Hematopoietic multipotent progenitor cell treated with erythropoietin and hydrocortisone succinate and interleukin-3 and kit ligand, for 4 days (in vitro differentiated cells): ENCODE measurements at places on chromosomes 7 and 10.

DNA sequence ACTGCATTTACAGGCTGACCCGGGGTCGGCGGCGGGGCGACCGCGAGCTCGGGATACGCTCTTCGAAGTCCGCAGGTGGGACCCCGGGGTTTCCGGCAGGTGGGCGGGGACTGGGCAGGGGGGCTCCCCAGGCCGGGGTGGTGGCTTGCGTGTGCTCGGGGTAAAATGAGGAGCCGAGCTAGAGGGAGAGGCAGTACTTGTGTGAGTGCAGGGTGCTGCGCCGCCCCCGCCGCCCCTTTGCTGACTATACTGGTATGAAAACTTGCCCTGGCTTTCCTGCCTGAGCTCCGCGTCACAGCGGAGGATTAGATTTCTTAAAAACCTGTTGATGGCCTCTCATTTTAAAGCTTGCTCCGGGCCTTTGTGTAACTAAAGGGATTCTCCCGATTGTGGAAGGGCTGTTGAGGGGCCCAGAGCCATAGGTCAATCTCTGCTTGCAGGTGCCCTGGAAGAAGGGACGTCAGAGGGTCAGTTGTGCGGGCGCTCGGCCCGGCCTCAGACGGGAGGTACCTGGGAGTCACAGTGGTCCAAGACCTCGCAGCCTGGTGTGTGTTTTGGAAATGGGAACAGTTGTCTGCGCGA lies 488 bp downstream of the ARMC10 start:
- DNase-seq, result peak; percentile 72

GRCh38 chr10:124918906-124919305 lies 23.0 kb upstream of the ZRANB1 start:
- DNase-seq, result no peak

- no peak for DNase-seq
Measured at GRCh38 chr7:48087349-48087748, 1.7 kb upstream of the UPP1 start.

GRCh38 chr10:59907918-59908807 lies 1.8 kb upstream of the CCDC6 start:
- DNase-seq, result peak; percentile 95

- DNase-seq, result no peak
Measured at GRCh38 chr7:73625276-73625675, 954 bp upstream of the MLXIPL start.

DNA sequence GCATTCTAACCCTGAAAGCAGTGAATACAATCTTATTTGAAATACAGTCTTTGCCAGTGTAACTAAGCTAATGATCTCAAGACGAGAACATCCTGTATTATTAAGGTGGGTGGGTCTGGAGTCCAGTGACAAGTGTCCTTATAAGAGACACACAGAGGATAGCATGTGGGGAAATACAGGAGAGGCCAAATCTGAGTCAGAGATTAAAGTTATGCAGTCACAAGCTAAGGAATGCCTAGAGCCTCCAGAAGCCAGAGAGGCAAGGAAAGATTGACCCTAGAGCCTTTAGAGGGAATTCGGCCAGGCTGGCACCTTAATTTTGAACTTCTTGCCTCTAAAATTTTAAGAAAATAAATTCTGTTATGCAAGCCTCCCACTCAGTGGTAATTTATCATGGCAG lies 87.5 kb upstream of the HGF start:
- no peak for DNase-seq

- peak; percentile 84 for DNase-seq
Measured at GRCh38 chr10:111113961-111114757, 37.3 kb downstream of the ADRA2A start.

GRCh38 chr10:110843796-110844616 lies 27.7 kb upstream of the PDCD4 start:
- DNase-seq, result no peak

GRCh38 chr10:31359979-31360378 lies 41.0 kb downstream of the ZEB1 start:
- DNase-seq, result peak; percentile 3

DNA sequence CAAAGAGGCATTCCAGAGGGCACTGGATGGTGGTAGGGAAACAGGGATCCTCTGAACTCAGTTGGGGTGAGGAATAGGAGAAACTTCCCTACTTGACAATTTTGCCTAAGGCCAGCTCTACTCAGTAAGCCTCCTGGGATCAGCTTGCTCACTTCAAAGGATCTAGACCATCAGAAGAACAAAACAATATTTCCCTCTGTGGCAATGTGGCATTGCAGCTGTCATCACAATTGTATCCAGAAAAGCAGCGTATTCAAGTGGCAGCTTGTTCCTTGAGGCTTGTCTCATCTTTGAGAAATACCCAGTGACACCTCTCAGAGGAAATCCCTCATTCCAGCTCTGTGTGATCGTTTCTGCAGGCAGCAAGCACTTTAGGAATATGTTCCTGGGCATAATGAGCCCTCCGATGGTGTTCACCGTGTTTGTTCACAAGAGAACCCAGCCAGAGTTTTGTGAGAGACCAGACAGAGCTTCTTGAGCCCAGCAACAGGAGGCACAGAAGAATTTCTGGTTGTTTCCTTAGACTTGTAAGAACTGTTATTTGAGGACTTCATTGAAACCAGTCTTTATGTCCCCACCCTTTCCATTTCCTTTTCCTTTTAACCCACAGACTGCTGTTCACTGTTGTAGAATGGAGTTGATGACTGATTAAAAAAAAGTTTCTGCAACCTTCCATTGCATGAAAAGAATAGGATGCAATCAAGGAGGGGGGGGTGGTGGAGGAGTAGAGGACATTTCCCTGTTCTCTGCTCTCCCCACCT lies 747.3 kb downstream of the LRMDA start:
- DNase-seq, result no peak

DNA sequence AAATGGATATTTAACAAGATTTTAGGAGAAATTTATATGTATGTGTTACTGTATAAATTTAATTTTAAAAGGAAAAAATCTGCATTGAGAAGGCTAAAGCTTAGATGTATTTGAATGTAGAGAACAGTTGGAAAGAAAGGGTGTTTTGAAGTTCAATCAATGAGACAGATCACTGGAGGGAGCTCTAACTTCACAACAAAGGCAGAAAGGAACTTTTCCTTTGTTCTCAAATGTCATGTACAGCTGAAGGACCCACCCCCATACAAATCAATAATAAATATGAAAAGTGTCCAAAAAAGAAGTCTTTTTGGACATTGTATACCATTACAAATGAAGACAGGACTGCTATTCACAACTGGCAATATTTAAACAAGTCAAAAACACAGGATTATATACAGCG lies 403.4 kb downstream of the DNAJB9 start:
- DNase-seq, result no peak

- peak; percentile 65 for DNase-seq
Measured at GRCh38 chr7:155815332-155816191, 3.3 kb upstream of the SHH start.

GRCh38 chr7:87878208-87878735 lies 2.0 kb downstream of the DBF4 start:
- DNase-seq, result no peak

GRCh38 chr7:138813945-138814344 lies 15.9 kb upstream of the ATP6V0A4 start:
- DNase-seq, result peak; percentile 28

DNA sequence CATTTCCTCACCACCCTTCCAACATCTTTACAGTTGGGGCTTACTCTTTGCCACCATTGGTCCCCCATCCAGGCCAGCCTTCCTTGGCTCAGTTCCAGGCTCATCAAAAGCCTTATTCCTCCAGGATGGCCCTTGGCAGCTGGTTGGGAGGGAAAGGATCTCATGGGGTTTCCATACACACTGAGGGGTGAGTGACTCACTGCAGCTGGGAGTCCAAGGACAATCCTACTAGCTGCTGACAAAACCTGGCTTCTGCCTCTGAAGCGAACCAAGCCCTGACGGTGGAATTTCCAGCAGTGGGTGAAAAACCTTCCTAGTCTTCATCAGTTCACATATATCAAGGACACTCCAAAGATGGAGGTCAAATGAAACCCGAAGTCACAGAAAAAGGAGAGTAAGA lies 22.9 kb downstream of the CRHR2 start:
- DNase-seq, result no peak

- no peak for DNase-seq
Measured at GRCh38 chr10:110357871-110358270, 53.2 kb upstream of the SMNDC1 start.

GRCh38 chr7:127844165-127844564 lies 187.1 kb downstream of the LRRC4 start:
- DNase-seq, result no peak

DNA sequence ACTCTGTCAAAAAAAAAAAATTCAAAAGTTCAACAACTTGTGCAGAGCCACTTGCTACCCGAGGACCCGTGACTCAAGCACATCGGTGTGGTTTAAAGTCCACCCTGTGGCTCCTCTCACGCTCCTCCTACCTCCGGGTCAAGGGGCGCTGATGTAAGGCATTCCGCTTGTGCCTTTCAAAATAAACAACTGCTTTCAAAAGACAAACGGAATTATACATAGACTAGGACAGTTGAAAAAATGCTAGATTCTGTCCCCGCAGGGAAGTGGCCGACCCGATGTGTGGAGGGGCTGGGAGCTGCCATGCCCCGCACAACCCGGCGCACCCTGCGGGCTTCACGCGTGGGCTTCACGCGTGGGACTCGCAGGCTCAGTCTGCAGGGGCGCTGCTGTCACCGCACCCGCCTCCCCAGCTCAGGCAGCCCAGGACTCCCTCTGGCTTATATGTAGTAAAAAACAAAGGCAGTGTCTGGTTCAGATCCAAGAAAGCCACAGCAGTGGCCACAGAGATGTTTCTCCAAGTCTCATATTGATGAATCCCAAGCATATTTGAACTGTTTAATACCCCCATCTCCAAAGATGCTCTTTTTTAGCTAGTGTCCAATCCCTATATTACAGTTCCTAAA lies 239.7 kb upstream of the INHBA start:
- DNase-seq, result peak; percentile 9

DNA sequence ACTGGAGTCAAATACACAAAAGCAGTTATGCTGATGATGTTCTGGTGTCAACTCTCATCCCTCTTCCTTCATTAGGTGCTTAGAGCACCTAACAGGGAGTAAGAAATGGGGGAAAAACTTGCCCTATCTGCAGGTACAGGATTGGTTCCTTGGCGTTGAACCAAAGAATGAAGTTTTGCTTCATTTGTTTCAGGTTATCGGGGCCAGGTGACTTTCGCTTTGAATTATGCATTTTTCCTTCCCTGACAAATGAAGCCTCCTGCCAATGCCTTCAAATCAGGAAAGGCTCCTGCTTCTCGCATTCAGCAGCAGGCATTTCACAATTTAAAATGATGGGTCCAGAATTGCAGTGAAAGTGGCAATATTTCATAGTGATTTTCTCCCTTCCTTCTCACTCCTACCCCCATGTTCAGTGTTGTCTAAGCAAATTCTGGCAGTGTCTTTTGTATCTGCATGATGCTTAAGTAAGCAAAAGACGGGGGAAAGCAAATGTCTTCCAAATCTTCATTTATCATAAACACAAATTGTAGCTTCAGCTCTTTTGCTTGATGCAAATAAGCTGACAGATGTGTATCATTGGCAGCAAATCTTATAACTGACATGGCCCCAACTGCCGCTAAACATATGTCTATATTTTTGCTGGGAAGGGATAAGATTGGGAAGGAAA lies 29.4 kb downstream of the DNAJB9 start:
- DNase-seq, result no peak

GRCh38 chr10:84059526-84059925 lies 79.8 kb upstream of the GHITM start:
- DNase-seq, result peak; percentile 4

DNA sequence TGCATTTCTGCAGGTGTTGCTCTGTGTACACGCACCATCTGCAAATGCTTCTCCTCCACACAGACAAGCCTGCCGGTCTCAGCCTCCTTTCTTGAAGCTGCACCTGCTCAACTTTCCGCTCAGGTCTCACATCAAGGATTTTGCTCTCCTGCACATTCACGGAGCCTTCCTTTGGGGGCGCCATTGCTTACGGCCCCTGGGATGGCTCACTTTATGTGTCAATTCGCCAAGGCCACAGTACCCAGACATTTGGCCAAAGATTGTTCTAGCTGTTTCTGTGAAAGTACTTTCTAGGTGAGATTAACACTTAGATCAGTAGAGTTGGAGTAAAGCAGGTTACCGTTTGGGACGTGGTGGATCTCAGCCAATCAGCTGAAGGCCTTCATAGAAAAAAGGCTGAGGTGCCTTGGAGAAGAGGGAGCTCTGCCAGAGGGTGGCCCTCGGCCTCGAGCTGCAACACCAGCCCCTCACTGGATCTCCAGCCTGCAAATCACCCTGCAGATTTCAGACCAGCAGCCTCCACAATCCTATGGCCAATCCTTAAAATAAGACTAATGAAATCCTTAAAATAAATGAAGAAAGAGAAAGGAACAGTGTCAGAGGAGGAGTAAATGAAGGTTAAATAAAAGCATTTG lies 39.9 kb upstream of the PPP2R2D start:
- no peak for DNase-seq

DNA sequence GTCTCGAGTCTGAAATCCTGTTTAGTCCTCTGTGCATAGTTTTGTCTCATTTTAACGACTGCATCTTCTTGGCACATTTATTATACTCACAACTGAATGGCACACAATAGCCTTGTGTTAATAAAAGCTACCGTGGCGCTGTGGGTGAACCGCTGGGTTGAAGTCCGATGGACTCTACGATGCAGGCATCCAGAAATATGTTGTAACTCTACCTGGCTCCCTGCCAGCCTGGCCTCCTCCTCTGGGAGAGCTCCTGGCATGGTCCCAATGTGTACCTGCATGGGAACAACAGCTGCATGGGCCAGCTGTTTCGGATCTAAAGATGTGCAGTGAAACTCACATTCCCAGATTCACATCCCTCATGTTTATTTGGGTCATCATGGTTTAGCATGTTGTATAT lies 3.7 kb upstream of the DPYSL4 start:
- no peak for DNase-seq

- DNase-seq, result no peak
Measured at GRCh38 chr7:83777406-83778072, 128.6 kb upstream of the SEMA3E start.

DNA sequence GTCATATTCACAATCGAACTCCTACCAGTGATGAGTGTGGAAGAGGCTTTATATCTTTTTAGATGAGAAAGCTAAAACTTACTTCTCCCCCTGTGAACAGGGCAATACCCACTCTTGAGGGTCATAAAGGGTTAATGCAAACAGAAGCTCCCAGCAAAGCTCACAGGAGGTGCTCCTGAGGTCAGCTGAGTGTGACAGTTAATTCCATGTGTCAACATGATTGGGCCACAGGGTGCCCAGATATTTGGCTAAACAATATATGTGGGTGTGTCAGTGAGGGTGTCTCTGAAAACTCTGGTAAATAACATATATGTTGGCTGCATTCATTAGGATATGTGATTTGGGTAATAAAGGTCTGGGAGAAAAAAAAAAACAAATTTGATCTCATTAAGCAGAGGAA lies 86.0 kb downstream of the HIP1 start:
- no peak for DNase-seq
